ENCODE measurements at places on chromosomes 5 and 9.

DNA sequence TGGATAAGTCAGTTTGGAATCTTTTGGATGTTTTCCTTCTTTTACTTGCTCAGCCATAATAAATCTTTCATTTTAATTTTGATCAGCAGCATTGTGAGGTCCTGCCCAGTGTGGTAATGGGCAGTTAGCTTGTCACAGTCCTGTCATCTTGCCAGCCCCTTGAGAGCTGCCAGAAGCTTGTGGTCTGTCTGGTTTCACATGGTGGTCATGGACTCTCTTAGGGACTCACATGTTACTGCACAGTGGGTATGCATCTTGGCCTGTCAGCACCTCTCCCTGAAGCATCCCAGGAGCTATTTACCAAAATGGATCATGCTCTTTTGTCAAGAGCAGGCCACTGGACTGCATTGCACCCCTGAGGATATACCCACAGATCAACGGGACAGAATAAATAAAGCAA, 60.3 kb downstream of the DAPK1 start:
- peak; percentile 33 for DNase-seq

GRCh38 chr9:69223605-69224004, 49.5 kb downstream of the TJP2 start:
- peak; percentile 70 for DNase-seq

DNA sequence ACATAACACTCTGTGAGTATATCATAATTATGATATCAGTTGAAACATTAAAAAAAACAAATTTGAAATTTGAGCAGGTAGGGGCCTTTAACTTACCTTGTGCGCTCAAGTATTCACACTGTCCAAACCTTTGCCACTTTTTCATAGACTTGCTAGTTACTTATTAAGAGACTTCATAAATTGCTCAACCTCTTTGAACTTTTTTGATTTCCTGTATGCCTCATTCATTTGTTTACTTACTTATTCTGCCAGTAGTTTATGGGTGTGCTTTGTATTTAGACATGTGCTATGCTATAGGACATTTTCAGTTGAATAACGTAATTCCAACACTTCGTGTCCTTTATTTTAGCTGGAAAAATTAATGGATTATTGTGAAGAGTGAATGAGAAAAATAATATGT, 204.8 kb downstream of the HCN1 start:
- DNase-seq = no peak

DNA sequence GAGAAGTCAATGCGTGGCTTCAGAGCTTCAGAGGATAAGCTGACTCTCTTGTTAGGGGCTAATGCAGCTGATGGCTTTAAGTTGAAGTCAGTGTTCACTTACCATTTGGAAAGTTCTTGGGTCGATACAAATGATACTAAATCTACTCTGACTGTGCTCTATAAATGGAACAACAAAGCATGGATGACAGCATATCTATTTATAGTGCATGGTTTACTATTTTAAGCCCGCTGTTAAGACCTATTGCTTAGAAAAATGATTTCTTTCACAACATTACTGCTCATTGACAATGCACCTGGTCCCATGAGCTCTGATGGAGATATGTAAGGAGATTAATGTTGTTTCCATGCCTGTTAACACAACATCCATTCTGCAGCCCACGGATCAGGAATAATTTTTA, 435.7 kb downstream of the MAT2B start:
- DNase-seq = no peak

- no peak for DNase-seq
Measured at GRCh38 chr5:445591-445990, 2.6 kb downstream of the EXOC3 start.

- peak; percentile 5 for DNase-seq
Measured at GRCh38 chr5:1737790-1738405, 61.7 kb downstream of the MRPL36 start.

DNA sequence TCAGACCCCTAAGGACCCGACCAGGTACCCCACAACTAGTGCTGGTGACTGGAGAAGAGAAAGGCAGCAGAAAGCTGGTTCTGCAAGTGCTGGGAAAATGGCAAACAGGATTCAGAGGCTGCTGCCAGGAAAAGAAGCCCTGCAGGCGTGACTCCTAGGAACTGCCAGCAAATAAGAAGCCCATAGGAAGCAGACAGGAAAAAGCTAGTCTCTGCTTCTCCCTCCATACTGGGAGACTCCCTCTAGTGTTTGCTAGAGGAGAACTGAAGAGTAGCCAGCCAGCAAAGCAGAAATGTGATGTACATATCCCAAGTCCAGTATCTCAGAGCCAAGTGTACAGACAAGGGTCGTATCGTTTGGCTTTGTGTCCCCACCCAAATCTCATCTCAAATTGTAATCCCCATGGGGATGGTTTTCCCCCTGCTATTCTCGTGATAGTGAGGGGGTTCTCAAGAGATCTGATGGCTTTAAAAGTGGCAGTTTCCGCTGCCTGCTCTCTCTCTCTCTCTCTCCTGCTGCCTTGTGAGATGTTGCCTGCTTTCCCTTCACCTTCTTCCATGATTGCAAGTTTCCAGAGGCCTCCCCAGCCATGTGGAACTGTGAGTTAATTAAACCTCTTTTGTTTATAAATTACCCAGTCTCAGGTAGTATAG, 38.1 kb upstream of the TUSC1 start:
- peak; percentile 70 for DNase-seq

DNA sequence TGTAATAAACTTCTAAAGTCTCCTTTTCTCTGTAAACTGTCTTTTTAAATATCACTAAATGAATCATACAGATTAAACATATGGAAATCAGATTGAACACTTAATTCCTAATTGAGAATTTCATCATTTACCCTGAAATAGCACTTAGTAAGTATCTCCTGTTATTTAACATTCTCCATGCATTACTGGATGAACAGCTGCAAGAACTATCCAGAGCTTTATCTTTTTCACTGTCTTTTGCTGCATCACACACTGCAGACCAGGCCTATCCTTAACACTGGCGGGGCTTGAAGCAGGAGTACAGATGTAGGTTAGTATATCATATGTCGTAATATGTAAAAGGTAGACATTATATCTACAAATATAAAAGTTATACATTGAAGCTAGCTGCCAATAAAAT, 108.7 kb upstream of the EFNA5 start:
- DNase-seq = no peak

DNA sequence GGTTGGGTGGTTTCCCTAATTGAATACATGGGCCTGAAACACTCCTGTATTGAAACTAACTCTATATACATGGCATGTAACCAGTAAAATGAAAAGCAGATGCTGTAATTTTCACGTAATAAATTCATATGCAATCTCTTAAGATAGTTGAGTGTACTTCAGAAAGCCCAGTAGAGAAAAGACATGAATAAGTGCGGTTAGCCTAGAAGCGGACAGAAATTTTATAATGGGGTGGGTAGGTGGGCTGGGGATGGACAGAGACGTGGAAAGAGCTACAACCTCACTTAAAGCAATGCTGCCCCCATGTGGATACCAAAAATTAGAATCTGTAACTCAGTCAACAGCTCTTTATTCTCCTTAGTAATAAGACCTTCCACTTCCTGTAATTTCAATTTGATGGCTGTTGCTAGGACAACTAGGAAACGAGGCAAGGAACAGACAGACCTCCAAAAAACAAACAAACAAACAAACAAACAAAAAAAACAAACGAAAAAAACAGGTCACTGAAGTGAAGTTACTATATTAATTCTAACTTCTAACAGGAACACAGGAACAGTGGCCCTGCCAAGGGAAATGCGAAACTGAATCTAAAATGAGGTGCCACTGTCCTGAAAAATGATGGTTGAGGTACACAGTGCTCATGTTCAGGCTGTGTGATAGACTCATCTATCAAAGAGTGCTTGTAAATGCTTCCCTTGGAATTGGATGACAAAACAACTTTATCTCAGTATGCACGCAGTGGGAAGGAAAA, 103.4 kb upstream of the GNA14 start:
- peak; percentile 87 for DNase-seq

GRCh38 chr5:179371121-179371510, 25.9 kb upstream of the ADAMTS2 start:
- no peak for DNase-seq

- DNase-seq = no peak
Measured at GRCh38 chr5:108536321-108536720, 154.4 kb upstream of the FBXL17 start.

DNA sequence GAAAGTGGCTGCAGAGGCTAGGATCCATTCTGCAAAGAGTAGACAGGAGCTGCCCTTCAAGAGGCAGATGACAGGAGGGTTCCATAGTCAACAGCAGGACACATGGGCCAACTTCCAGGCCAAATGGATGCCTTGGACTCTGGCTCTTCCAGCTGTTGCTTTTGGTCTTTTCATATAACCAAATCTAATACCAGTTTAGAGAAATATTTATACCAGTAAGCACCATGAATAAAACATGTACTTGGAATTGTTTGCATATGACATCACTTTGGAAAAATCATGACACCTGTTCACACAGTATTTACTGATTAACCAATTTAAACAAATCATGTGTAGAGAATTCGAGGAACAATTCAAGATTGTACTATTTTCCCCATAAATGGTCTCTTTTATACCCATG, 481.3 kb downstream of the DMRT2 start:
- DNase-seq = no peak

GRCh38 chr5:107466233-107466769, 204.4 kb downstream of the EFNA5 start:
- DNase-seq = peak; percentile 80

DNA sequence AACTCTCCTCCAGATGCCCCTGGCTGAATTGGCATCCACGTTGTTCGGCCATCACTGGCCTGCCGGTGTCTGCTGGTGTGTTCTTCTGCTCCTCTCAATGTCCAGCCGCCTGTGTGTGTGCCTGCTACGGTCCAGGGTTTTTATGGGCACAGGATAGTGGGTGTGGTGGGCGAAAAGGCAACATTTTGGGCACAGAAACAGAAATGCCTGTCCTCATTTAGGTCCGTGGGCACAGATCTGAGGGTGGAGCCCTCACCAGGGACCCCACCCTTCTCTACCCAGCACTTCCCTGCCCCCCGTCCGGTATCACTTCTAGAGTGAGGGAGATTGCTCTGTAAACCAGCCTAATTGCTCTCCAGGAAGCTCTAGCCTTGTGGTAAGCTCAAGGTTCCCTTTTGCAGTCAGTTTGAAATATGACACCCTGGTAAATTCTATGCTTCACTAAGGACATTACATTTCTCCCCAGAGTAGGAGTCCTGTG, 410.1 kb downstream of the MAT2B start:
- DNase-seq = peak; percentile 38

- no peak for DNase-seq
Measured at GRCh38 chr9:7392148-7392547, 407.4 kb downstream of the DMAC1 start.

DNA sequence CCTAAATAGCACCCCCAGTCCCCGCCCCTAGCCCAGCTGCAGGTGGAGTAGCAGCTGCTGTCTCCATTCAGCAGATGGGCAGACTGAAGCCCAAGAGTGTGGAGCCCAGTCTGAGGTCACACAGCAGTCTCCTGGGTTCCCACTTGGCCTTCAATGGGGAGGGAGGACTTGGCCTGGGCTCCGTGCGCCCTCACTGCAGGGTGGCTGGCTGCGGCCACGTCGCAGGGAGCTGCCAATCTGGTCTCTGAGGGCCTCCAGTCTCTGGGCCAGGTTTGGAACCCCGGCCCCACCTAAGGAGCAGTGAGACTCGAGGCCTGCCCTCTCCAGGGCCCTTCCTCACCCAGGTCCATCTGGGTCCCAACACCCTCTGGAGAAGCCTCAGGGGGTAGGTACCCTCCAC, 7.4 kb downstream of the KIF12 start:
- no peak for DNase-seq

DNA sequence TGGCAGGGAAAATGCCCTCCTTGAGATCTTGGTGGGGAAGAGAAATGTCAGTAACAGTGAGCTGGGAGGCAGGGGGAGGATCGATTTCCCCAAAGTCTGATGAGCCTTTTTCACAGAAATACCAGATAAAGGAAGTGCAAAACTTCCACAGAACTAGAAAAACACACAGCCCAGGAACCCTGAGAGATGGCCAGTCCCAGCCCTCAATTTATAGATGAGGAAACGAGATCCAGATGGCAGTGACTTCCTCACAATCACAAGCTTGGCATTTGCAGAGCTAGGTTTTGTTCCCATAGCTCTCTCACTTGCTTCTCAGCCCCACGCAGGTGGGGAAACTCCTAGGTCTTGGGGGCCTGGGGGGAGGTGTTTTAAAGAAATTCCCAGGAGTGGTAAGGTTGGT, 3.8 kb upstream of the GGTA1 start:
- no peak for DNase-seq

GRCh38 chr9:80285326-80285725, 713.6 kb downstream of the TLE4 start:
- peak; percentile 12 for DNase-seq

GRCh38 chr5:116234681-116235080, 149.9 kb downstream of the COMMD10 start:
- no peak for DNase-seq

GRCh38 chr5:150144246-150144801, 11.3 kb downstream of the PDGFRB start:
- DNase-seq = peak; percentile 76

GRCh38 chr5:142886211-142886610, 116.0 kb downstream of the ARHGAP26 start:
- no peak for DNase-seq

DNA sequence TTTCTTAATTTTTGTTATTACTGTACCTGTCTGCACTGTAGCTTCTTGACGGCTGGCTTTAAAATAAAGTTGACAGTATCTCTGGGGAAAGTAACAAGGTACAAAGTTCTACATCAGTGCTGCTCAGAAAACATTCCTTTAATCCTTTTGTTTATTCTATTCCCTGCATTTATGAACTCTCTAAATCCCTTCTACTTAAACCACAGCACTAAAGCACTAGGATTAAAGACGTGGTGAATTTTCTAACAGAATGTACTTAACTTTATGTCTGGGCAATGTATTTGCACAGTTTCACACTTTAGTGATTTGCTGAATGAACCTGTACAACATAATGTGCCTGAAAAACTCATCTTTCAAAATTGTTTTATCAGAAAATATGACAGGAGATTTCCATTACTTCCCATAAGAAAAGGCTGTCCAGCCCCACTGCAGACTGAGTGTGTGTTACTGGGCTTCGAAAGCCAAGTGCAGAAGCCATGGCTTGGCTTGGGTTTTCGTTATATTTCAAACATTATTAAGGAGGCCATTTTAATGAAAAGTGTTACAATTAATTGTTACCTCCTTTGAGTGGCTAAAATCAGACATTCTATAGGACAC, 43.8 kb downstream of the LHFPL2 start:
- DNase-seq = no peak

DNA sequence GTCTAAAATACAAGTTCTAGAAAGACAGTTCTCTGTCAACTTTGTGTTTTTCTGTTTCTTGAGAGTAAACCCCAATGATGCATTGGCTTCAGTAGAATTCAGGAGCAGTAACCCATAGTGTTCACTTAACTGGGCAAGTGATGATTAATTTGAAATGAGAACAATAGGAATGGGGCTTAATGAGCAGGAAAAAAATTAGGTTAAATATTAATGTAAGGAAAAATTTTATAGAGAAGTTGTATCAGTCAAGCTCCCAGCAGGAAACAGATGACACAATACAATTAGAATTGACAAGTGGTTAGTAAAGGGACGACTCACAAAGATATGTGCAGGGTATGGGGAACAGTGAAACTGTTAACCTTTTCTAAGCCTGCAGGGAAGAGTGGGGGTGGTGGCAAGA, 38.2 kb downstream of the ENTREP1 start:
- no peak for DNase-seq
